NCI-H1930 (cell line): ENCODE measurements at places on chromosomes 2 and 18.

DNA sequence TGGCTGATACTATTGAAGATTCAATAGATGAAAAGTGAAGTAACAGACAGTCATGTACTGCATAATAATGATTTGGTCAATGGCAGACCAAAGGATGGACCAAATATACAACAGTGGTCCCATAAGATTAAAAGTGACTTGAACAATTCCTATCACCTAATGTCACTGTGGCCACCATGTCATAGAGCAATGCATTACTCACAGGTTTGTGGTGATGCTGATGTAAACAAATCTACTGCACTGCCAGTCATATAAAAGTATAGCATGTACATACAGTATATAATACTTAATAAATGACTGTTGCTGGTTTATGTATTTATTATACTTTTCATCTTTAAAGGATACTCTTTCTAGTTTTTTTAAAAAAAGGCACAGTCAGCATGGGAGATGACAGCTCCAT is 99.9 kb downstream of the USP34 start:
- no peak for DNase-seq

GRCh38 chr2:64260817-64261216 is 116.6 kb upstream of the PELI1 start:
- no peak for DNase-seq

DNA sequence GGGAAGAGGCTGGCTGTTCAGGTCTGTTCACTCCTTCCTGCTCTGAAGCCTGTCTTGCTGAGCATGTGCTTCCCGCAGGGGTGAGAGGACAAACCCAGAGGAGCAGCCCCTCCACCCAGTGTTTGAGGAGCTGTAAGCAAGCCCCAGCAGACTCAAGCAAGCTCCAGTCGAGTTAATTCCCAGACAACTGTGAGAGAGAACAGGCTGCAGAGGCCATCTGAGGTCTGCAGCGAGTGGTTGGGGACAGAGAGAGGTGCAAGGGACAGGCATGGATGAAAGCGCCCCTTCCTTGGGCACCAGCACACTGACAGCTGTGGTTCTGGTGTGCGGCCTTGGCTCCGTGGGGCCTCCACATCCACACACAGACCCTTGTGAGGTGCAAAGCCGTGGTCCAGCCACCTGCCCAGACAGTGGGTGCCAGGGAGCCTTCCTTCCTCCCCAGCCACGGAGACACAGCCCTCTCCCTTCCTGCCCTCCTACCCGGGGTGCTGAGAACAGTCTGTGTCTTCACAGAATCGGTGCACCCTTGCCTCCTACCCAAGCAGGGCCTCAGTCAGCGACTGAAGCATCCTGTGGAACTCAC is 36.2 kb downstream of the MAL start:
- no peak for DNase-seq

GRCh38 chr2:14901737-14902136 is 269.2 kb downstream of the LRATD1 start:
- no peak for DNase-seq

- DNase-seq = no peak
Measured at GRCh38 chr2:37753758-37754157, 82.3 kb upstream of the CDC42EP3 start.

DNA sequence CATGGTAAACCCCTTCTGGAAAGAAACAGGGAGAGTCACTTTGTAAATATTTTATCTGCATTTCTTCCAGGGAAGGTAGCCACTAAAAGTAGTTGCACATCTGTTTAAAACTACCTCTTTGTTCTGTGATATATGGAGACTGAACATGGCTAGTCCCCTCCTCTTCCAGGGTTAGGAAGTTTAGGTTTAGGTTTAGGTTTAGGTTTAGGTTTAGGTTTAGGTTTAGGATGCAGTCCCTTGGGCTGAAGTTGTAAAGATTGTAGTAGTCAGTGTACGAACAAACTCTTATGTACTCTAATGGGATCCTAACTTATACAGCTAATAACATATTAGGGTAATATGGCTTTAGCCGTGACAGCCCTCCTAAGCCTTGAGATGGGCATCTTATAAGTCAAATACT is 880.2 kb upstream of the TMEFF2 start:
- DNase-seq = no peak

- no peak for DNase-seq
Measured at GRCh38 chr2:207156451-207157161, 9.1 kb downstream of the KLF7 start.

- no peak for DNase-seq
Measured at GRCh38 chr2:96533292-96534073, 3.1 kb upstream of the ARID5A start.

GRCh38 chr2:20542269-20542668 is 95.4 kb downstream of the RHOB start:
- no peak for DNase-seq

- DNase-seq = no peak
Measured at GRCh38 chr18:1302861-1303260, 398.2 kb downstream of the ADCYAP1 start.

DNA sequence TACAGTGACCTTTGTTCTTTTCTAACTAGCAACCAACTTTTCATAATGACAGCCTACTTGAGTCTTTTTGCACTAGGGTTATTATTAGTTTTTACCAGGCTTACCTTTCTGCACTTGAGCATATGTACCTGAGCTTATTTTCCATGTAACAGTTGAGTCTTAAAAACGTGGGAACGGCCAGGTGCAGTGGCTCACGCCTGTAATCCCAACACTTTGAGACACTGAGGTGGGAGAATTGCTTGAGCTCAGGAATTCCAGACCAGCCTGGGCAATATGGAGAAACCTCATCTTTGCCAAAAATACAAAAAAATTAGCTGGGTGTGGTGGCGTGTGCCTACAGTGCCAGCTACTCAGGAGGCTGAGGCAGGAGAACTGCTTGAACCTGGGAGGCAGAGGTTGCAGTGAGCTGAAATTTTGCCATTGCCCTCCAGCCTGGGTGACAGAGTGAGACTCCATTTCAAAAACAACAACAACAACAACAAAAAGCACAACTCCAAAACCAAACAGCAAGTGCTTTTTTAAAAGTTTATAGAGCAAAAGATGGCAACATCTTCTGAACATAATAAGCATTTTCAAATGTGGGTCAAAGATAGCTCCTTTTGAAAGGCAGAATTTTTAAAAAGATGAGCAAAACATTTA is 57.1 kb upstream of the CD28 start:
- DNase-seq = no peak

- DNase-seq = no peak
Measured at GRCh38 chr2:17470855-17471641, 47.2 kb downstream of the RAD51AP2 start.

DNA sequence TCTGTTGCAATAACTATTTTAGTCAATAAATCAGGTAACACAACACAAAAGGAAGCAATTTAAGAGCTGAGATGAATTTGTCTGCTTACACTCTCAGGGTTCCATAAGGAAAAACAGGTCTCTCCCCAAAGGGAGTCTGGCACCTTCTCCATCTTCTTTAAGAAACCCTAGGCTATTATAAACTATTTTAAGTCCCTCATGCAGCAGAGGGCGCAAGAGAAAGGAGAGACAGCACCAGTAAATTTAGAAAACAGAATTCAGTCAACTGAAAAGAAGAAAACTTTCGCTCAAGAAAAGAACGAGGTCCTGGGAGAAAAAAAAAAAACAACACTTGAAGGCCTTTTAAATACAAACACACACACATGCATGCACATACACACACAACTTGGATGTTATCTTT is 19.1 kb downstream of the SULT1C4 start:
- DNase-seq = no peak
